ENCODE measurements at places on chromosomes 3 and 15.

GRCh38 chr3:8574040-8574669 is 70.4 kb downstream of the SSUH2 start:
- DNase-seq = no peak

DNA sequence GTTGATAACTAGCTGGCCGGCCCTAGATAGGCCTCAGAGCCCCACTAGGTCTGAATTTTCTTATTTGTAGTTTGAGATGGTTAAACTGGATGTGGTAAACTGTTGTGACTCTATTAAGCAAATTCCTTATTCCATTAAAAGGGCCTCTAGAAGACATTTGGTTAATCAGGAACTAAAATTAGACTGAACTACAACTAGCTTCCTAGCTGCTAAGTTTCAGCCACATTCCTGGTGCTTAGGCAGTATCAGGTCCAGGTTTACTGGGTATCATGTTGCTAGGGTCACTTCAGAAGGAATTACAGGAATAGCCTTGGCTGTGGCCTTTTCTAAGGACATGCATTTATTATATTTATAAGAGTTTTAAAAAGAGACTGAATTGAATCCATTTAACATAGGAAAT is 136.3 kb downstream of the PLD1 start:
- DNase-seq = no peak

- no peak for DNase-seq
Observed at GRCh38 chr3:49410846-49411534, 786 bp downstream of the RHOA start.

DNA sequence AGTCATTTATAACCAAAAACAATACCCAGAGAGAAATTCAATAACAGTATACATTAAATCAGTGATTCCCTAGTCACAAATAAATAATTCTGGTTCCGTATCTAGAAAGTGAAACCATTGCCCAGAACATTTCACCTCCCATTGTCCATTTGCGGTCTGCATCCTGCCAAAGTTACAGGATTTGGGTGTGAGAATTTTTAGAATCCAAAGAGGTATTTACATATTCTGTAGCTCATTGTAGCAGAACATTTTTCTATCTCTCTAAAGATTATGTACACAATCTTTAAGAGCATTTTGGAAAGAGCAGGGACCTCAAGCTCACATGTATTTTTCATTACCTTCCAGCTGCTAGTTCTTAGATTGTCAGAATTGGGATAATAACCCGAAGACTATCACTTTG is 261.6 kb downstream of the CHL1 start:
- DNase-seq = no peak

DNA sequence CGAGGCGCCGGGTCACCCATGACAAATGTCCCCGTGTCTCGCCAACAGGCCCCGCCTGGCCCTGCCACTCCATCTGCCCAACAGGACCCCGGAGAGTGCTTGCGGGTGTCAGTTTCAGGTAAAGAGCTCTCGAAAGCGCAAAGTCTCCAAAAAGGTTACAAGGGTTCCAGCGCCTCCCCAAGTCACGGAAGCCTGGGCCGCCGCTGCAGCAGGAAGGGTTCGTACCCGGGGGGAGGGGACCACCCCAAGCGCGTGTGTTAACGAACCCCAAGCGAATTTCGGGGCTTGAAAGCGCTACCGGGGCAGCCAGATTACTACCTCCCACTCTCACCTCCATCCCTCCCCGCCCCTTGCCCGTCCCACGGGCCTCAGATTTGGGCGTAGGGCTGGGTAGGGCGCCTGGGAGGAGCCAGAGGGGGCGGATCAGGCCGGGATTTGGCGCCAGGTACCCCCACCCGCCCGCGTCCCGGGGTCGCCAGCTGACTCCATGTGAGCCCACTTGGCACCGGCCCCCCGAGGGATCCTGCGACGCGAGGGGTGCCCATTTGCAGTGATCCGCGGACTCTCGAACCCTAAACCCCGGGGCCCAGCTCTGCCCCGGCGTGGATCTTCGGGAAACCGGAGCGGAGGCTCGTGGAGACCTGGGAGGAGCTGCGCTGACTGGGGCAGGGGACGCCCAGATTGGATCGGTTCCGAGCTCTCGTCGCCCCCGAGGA is 85.9 kb downstream of the NR2F2 start:
- DNase-seq = no peak

GRCh38 chr3:133408961-133409360 is 9.1 kb downstream of the BFSP2 start:
- DNase-seq = no peak
